ENCODE measurements at places on chromosomes 6 and 20. TPM values are rescaled to one million over a fixed set of nuclear protein-coding genes. Genes with fewer than 3 reads are reported as not detected.

Gene CDK5RAP1
- 19.4 TPM for total RNA-seq

DNA sequence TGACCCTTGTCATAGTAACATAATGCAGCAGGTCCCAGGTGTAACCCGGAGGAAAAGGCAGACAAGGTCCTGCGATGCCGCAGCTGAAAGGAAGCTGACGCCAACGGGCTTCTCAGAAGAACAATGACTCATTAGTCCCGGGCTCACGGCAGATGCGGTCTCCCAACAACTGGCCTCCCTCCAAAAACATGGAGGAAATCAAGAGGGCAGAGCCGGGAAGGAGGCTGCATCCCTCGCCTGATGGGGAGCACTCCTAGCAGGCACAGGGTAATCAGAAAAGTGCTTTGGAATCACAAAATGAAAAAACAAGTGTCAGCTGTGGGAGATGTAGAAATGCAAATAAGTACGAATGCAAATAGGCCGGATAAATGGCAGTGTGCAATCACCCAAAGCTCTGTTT lies 165.2 kb upstream of the AGPAT4 start:
- peak; percentile 79 for DNase-seq

Gene PDSS2
- 11.1 TPM for total RNA-seq

DNA sequence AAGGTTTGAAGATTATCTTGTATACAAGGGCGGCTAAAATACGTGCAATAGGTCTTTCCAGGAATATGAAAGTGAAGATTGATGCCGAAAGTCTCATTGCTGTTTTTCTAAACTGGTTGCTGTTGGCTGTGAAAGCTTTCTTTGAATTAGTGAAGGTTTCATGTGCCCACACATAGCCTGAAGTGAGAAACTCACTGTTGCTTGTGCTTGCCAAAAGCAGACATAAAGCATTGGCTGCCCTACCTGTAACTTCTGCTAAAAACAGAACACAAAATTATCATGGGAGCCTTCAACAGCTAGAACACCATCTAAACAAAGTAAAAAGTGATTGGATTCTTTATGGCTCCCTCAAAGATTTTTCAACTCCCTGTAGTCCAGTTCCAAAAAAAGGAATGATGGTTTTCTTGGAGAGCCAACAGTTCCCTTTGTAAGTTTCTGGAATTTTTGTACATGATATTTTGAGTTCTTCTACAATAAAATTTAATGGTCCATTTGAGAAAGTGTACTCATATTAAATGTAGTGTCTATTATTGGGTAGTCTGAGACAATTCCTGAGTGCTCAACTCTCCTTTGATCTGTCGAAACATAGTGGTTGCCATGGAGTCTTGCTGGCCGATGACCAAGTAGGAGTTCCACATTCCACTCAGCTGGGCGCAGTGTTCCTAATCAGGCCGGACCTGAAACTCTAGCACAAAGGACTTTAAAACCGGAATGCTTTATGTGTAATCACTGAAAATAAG lies 68.5 kb downstream of the PLEKHG1 start:
- peak; percentile 94 for DNase-seq

GRCh38 chr6:3509336-3509735 lies 52.5 kb upstream of the SLC22A23 start:
- DNase-seq, result no peak
